ENCODE measurements at places on chromosomes 16 and 17.

DNA sequence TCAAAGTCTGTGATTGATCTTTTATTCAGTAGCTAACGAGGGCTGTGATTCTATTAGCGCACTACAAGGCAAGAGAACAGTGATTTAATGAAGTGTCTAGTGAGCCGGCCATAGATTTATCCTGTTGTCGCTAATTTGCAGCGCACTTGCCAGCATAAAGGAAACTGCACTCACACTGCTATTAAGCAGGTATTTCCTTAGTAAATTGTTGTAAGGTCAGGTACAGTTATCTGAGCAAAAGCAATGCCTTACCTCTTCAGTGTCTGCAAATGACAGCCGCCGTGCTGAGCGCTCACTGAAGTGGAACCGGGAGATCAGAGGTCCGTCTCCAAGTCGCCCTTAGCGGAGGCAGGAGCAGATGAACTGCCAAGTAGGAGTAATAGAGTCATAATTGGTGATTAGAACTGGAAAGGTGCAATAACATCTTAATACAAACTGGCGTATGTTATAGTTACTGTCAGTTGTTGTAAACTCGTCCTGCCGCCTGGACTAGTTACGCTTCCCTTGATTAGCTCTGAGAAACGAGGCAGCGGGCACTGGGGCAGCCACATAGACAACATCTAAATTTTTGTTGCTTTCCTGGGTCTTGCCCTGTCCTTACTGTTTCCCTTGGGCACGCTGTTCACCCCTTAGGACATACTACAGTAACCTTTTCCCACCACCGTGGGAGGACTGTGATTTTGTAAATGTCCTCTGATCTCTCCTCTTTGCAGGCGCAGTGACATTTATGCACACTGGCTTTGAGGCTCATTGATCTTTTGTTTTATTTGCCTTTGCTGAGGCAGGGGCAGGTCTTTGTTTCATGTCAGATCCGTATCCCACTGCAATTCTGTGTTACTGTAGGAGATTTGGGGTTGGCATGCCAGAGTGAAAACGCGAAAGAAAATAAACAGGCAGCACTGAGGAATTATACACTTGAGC, 363.1 kb downstream of the WWOX start:
- DNase-seq = no peak

DNA sequence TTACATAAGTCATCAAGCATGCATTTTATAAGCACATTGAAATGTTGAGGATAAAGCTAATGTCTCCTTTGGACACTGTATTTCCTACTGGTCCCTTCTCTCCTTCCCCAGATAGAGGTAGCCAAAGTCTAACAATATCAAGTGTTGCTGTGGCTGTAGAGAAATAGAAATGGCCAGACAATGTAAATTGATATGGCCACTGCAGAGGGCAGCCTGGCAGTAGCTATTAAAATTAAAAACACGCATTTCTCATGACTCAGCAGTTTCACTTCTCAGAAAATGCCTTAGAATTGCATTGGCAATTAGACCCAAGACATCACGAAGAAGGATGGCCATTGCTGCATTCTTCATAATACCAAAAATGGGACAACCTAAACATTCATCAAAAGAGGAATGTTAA, 46.8 kb upstream of the MRTFB start:
- DNase-seq = no peak

GRCh38 chr17:29650396-29650795, 27.7 kb upstream of the CORO6 start:
- DNase-seq = no peak

GRCh38 chr16:75230471-75231110, 11.8 kb downstream of the CTRB1 start:
- DNase-seq = no peak

DNA sequence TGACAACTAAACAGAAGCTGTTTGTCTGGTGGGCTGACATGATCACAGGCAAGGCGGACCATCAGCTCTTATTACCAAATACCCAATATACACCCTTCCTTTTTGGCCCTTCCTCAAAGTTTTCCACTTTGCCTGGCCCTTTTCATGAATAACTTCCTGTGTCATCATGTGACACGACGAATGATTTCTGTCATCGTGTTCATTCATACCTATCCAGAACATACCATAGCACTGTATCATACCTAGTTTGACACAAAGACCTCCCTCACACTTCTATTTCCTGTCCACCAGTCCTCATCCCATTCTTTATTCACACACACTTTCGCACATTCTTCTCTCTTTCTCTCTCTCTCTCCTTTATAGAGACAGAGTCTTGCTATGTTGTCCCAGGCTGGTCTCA, 131.8 kb downstream of the STX8 start:
- no peak for DNase-seq

GRCh38 chr16:85138073-85138824, 26.0 kb upstream of the CIBAR2 start:
- no peak for DNase-seq

DNA sequence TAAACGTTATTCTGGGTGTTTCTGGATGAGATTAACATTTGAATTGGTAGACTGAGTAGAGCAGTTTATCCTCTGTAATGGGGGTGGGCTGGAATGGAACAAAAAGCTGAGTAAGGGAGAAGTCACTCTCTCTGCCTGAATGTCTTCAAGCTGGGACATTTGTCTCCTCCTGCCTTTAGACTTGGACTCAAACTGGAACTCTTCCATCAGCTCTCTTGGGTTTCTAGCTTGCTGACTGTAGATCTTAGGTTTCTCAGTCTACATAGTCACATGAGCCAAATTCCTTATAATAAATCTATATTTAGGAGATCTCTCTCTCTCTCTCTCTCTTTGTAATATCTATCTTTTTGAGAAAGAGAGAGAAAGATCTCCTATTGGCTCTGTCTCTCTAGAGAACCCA, 553.3 kb upstream of the CDH11 start:
- no peak for DNase-seq

- DNase-seq = no peak
Measured at GRCh38 chr17:76236603-76237002, 3.7 kb downstream of the RNF157 start.

DNA sequence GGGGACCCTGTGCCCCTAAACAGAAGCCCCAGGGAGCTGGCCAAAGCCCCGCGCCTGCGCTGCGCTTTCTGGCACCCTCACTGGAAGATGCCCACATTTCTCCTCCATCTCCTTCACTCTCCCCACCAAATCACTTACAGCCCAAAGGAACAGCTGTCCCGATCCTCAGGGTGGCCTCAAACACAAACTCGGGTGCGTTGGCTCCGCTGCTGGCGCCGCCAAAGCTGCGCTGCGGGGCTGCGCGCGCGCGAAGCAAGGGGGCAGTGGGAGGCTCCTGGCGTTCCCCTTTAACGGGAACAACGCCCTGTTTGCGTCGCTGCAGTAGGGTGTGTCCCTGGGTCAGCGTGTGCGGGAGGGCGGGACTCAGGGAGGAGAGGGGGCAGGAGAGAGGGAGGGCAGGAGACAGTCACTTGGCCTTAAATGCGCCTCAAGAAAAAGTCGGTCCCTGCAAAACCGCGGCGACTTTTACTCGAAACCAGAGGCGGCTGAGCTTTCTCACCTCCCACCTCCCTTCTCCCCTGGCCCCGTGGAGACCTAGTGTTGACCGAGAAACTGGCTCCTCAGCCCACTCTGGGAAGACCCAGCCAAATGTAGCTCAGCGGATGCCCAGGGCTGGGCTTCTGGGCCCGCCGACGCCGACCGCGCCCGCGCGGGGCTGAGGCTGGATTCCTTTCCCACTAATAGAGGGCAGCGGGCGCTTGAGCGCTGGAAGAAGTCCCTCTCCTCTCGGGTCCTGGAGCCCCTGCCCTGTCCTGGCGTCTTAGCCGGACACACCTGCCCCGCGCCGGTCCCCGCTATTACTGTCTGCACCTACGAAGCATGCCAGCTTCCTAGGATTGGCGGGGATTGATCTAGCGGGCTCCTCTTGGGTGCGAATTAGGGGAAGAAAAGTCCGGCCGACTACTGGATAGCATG, 2.6 kb downstream of the PMP22 start:
- no peak for DNase-seq

DNA sequence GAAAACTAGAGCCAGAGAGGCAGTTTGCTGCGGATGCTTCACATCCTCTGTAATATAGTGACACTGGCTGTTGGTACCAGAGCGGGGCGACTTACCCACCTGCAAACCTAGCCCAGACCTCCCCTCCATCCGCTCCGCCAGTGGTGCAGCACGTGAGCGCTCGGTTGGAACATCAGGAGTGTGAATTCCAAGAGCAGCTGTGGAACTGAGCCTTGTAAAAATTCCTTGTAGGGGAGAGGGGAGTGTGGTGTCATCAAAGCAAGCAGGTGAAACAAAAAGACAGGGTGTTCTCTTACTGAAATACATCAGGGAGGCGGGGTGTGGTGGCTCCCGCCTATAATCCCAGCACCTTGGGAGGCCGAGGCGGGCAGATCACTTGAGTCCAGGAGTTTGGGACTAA, 51.3 kb downstream of the CCDC42 start:
- no peak for DNase-seq

DNA sequence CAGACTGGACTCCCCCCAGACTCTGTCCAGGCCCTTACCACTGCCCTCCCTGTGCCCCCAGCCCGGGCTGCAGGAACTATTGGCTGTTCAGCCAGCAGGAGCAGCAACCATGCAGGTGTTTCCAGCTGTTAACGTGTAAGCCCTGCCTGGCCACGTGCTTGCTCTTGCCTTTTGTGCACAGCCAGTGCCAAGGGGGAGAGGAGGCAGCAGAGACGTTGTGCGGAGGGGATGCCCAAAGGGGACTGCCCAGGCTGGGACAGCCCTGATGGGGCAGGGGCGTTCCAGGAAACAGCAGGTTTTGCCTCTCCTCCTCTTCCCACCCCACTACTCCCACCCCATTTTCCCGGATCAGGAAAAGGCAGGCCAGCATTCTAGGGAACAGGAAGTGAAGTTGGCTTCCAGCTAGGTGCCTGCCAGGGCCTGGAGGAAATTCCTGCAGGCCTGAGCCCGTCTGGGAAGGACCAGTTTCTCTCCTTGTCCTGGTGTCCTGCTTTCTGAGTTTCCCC, 16.7 kb upstream of the LASP1NB start:
- DNase-seq = no peak

DNA sequence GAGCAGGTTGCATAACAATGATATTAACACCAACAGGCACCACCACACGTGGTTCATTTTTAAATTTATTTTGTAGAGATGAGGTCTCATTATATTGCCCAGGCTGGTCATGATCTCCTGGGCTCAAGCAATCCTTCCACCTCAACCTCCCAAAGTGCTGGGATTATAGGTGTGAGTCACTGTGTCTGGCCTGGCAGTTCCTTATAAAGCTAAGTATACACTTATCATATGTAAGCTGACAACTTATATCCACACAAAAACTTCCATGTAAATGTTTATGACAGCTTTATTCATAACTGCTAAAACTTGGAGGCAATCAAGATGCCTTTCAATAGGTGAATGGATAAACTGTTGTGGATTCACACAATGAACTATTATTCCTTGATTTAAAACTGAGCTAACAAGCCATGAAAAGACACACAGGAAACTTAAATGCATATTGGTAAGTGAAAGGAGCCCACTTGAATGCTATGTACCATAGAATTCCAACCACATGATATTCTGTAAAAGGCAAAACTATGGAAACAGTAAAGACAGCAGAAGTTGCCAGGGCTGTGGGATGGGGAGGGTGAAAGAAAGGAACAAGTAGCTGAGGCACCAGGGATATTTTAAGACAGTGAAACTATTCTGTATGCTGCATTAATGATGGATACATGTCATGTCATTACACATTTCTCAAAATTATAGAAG, 156.5 kb upstream of the KCNJ18 start:
- no peak for DNase-seq

Data from CD4-positive, alpha-beta T cell treated with Interleukin-6 at 100 ng/mL for 8 hours (primary cell).